IMR-90 (cell line): ENCODE measurements at places on chromosomes 6 and 20. TPM values are rescaled to one million over a fixed set of nuclear protein-coding genes. Genes with fewer than 3 reads are reported as not detected.

GRCh38 chr6:108736832-108737231 lies 111.4 kb upstream of the ARMC2 start:
- no peak overlapping the region for H3K4me3 ChIP-seq
- DNase-seq: peak; percentile 92
- H3K36me3 ChIP-seq: no peaks in the 10 kb centered on the region
- H3K27ac ChIP-seq: peak overlapping the region; percentile 27; the same call in 1 of the 2 replicates
- H3K4me1 ChIP-seq: peaks cover 16% of the 10 kb centered on the region
- H3K27me3 ChIP-seq: no peaks in the 10 kb centered on the region

- no peaks in the 10 kb centered on the region for H3K36me3 ChIP-seq
- no peaks in the 10 kb centered on the region for H3K4me1 ChIP-seq
- H3K27ac ChIP-seq: no peak overlapping the region
- H3K27me3 ChIP-seq: peaks cover 44% of the 10 kb centered on the region
- peak; percentile 18 for DNase-seq
Measured at GRCh38 chr20:728256-728944, 39.9 kb downstream of the SLC52A3 start.

DNA sequence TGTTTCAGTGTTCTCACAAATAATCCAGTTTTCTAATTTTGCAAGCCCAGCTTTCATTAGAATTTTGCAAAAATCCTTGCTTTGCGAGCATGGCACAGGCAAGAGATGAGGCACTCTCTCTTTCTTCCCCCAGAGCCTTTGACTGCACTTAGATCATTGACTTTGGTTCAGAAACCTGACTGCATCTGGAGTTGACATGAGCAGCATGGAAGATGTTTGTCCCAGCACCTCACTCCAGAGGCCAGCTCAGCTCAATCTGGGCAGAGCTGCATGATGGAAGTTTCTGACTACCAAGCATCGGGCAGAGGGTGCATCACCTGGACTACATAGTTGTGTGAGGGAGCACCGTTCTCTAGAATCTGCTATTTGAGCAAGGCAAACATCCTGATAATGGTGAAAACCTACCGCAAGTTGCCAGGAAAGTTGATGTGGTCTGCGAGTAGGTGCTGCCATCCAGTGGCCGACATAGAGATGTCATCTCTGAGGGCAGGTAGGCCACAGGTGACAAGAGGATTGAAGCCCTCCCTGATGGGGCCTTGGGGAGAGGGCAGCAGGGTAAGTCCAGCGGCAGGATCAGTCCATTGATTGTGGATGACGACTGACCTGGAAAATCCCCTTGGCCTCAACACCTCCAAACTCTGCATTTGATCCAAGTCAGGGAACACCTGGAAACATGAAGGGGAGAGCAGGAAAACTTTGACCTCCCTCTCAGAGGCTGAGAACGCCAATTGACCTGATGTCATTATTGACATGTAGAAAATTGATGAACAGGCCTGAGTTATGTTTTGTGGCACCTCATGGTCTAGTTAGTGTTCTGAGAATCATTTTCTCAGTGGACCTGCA lies 3.8 kb upstream of the LPA start:
- no peak for DNase-seq
- no peak overlapping the region for H3K27ac ChIP-seq
- no peaks in the 10 kb centered on the region for H3K27me3 ChIP-seq
- no peaks in the 10 kb centered on the region for H3K36me3 ChIP-seq
- H3K4me1 ChIP-seq: no peaks in the 10 kb centered on the region
- no peak overlapping the region for H3K4me3 ChIP-seq

- H3K27ac ChIP-seq: peak overlapping the region; percentile 8; the same call in 1 of the 2 replicates
- peaks cover 3% of the 10 kb centered on the region; the same call in 1 of the 2 replicates for H3K27me3 ChIP-seq
- no peaks in the 10 kb centered on the region for H3K36me3 ChIP-seq
Measured at GRCh38 chr20:60057866-60058807, 99.9 kb downstream of the CDH26 start.

Gene TCP11
- total RNA-seq: 0.36 and 0.56 TPM in 2 replicates
